Effector CD4-positive, alpha-beta T cell (primary cell): ENCODE measurements at places on chromosomes 5 and 9.

DNA sequence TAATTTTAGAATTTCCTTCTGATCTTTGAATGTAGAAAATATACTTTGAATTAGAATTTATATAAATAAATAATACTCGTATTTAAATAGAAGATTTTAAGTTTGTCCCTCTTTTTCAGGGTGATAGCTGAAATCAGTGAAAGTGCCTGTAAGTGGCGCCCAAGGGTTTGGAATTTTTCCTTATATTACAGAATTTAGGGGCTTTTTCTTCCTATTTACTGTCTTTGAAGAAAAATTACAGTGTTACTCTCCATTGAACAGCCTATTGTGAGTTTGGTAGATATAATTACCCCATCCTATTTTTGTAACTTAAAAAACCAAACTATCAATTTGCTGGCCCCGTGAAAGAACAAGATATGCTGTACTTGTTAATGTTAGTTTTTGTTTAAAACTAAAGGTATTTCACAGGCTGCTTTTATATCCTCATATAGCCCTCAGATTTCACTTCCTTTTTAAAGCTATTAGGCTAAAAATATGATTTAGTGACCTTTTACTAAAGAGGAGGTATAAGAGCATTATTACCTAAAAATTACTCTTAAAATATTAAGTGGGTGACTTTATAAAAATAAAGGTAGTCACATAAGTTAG is 3.2 kb downstream of the MAP3K1 start:
- DNase-seq: no peak

DNA sequence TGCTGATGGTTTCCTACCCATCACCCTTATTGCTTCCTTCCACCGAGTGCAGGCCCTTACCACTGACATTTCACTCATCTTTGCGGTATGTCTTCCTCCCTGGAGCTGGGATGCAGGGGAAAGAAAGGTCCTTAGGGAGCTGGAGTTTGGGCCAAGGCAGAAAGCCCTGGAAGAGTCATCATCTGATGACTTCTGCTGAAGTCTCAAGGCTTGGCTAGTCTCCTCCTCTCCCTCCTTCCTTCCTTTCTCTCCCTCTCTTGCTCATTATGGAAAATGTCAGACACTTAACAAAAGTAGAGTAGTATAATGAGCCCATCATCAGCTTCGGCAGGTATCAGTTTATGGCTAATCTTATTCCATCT is 40.0 kb downstream of the LARP1 start:
- DNase-seq: no peak

DNA sequence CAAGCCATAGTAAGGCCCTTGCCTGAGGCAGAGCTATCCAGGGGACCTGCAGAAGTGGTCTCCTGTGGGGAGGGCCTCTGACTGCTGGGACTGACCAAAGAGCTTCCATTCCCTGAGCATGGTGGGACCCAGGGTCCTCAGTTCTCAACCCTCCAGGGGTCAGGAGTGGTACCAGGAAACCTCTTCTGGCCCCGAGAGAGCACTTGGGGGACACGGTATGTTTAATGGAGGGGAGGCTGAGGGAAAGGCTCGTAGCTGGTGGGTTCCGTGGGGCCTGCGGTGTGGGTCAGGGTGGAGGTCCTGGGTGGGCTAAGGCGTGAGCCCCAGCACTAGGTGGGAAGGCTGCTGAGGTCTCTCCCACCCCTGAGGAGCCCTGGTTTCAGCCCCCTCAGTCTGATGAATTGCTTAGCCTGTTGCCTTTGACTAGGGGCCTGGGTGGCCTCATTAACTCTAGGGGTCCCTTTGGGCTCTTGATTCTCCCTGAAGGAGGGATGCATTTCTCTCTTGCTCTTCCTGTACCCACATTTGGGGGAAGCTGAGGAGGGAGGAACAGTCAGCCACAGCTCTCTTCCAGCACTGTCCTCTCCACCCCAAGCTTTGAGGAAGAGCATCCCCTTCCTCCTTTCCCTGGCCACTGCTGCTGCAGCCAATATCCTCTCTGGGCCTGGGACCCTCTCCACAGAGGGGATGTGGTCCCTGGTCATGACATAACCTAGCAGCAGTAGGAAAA is 34.0 kb downstream of the CSF1R start:
- no peak for DNase-seq

GRCh38 chr9:109551651-109552050 is 53.5 kb upstream of the PTPN3 start:
- DNase-seq: no peak

DNA sequence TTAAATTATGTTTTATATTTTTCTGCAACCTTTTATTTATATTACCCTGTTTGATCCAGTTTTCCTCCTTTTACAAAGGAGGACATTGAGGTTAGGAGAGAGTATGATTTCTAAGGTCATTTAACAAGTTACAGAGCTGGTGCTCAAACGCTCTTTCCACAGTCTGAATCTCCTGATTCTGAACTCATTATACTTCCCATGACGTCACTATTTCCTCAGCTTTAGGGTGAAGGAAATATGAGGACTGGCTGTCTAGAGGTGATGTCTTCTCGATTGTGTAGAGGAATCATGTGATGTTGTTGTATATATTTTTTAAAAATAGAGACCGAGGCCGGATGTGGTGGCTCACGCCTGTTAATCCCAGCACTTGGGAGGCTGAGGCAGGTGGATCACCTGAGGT is 140.0 kb downstream of the ARHGAP26 start:
- DNase-seq: no peak

GRCh38 chr5:34062419-34062818 is 19.4 kb upstream of the C1QTNF3 start:
- DNase-seq: no peak
